Mesenchymal stem cell (in vitro differentiated cells and primary cell): ENCODE measurements at places on chromosomes 5 and 9.

DNA sequence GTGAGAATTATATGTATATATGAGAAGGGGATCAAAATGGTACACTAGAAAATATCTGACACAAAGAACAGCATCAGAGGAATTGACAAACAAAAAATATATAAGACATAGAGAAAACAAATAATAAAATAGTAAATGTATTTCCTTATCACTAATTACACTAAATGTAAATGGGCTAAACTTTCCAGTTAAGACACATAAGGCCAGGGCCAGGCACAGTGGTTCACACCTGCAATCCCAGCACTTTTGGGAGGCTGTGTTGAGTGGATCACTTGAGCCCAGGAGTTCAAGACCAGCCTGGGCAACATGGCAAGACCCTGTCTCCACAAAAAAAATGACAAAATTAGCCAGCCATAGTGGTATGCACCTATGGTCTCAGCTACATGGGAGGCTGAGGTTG is 8.5 kb downstream of the FBXL17 start:
- H3K4me3 ChIP-seq: no peak overlapping the region
- H3K27me3 ChIP-seq: no peaks in the 10 kb centered on the region
- DNase-seq: no peak

GRCh38 chr5:112733586-112733985 is 4.1 kb upstream of the APC start:
- peaks cover 6% of the 10 kb centered on the region for H3K4me1 ChIP-seq
- H3K4me3 ChIP-seq: no peak overlapping the region
- no peaks in the 10 kb centered on the region for H3K27me3 ChIP-seq
- no peaks in the 10 kb centered on the region for H3K36me3 ChIP-seq

GRCh38 chr5:16580382-16580781 is 36.4 kb downstream of the RETREG1 start:
- no peaks in the 10 kb centered on the region for H3K4me1 ChIP-seq
- H3K27ac ChIP-seq: no peak overlapping the region
- H3K36me3 ChIP-seq: no peaks in the 10 kb centered on the region

- no peaks in the 10 kb centered on the region for H3K36me3 ChIP-seq
- DNase-seq: no peak
- H3K4me1 ChIP-seq: no peaks in the 10 kb centered on the region
- no peak overlapping the region for H3K4me3 ChIP-seq
- H3K27me3 ChIP-seq: no peaks in the 10 kb centered on the region
- no peak overlapping the region for H3K27ac ChIP-seq
Observed at GRCh38 chr9:84163052-84163650, 177.4 kb downstream of the SLC28A3 start.

GRCh38 chr5:121399879-121400278 is 451.8 kb upstream of the FTMT start:
- DNase-seq: no peak
- H3K4me3 ChIP-seq: no peak overlapping the region

DNA sequence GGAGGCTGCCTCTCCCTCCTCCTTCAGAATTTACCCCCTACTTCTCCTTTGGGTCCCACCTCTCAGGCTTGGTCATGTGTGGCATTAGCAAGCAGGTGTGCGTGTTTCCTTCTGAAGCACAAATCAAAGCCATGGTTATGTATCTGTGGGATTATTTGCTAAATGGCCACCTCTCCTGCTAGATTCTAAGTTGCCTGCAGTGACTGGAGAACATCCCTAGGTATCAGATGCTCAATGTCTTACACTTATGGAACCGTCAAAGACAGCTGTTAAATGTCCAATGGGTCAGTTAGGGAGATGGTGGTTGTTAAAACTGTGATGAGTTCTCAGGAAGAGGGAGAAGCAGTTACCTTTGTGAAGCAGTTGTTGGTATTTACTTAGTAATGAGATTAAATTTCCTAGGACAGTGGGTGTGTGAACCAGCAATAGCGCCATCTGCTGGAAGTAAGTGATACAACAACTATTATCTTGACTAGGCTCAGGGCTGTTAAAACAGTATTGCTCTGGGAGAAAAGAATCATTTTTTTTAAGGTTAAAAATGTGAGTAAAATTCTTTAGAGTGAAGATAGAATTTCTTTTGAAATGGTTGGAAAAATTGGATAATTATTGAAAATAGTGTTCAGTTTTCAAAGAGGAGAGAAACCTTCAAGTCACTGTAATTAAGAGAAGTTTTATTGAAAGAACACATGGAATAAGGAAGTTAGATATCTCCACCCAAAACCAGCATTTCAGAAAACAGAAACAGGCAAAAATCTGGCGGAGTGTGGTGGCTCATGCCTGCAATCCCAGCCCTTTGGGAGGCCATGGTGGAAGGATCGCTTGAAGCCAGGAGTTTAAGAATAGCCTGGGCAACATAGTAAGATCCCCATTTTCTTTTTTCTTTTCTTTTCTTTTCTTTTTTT is 71.3 kb downstream of the TMC1 start:
- peak; percentile 72 for DNase-seq
- H3K27me3 ChIP-seq: no peaks in the 10 kb centered on the region
- no peaks in the 10 kb centered on the region for H3K36me3 ChIP-seq
- no peak overlapping the region for H3K4me3 ChIP-seq

GRCh38 chr5:5416733-5417132 is 5.7 kb upstream of the ICE1 start:
- H3K36me3 ChIP-seq: no peaks in the 10 kb centered on the region
- no peak overlapping the region for H3K27ac ChIP-seq
- peaks cover 6% of the 10 kb centered on the region for H3K4me1 ChIP-seq
- no peaks in the 10 kb centered on the region for H3K27me3 ChIP-seq

DNA sequence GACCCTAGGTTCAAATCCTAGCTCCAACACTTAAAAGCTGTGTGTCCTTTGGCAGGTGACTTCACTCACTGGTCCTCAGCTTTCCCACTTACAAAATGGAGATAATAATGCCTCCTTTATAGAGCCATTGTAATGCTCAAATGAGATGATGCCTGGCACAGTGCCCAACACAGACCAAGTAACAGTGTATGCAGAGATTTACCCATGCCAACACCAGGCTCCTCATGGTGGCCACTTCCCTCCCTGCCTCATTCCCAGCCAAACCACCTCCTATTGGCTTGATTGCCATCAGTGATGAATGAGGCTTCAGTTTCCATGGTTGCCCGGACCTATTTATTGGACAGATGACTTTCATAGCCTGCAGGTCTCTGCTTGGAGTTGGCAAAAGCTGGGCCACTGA is 469.4 kb downstream of the CDK5RAP2 start:
- no peak overlapping the region for H3K4me3 ChIP-seq

GRCh38 chr9:95090023-95090791 is 227.3 kb downstream of the FANCC start:
- no peak overlapping the region for H3K4me3 ChIP-seq
- no peaks in the 10 kb centered on the region for H3K27me3 ChIP-seq
- peak overlapping the region; percentile 87 for H3K27ac ChIP-seq
- peaks cover 21% of the 10 kb centered on the region for H3K36me3 ChIP-seq
- DNase-seq: no peak

- DNase-seq: peak; percentile 38
- H3K27ac ChIP-seq: peak overlapping the region; percentile 76
- no peak overlapping the region for H3K4me3 ChIP-seq
Observed at GRCh38 chr5:125044491-125045282, 298.2 kb upstream of the ZNF608 start.

GRCh38 chr5:141680751-141681201 is 1.3 kb downstream of the ARAP3 start:
- DNase-seq: peak; percentile 36
- peaks cover 18% of the 10 kb centered on the region for H3K36me3 ChIP-seq
- H3K4me1 ChIP-seq: peaks cover 29% of the 10 kb centered on the region
- H3K27ac ChIP-seq: no peak overlapping the region
- no peaks in the 10 kb centered on the region for H3K27me3 ChIP-seq

GRCh38 chr9:137070906-137071275 is 534 bp upstream of the SAPCD2 start:
- H3K27ac ChIP-seq: no peak overlapping the region
- H3K36me3 ChIP-seq: no peaks in the 10 kb centered on the region
- peak overlapping the region; percentile 60 for H3K4me3 ChIP-seq
- peaks cover 10% of the 10 kb centered on the region for H3K27me3 ChIP-seq

DNA sequence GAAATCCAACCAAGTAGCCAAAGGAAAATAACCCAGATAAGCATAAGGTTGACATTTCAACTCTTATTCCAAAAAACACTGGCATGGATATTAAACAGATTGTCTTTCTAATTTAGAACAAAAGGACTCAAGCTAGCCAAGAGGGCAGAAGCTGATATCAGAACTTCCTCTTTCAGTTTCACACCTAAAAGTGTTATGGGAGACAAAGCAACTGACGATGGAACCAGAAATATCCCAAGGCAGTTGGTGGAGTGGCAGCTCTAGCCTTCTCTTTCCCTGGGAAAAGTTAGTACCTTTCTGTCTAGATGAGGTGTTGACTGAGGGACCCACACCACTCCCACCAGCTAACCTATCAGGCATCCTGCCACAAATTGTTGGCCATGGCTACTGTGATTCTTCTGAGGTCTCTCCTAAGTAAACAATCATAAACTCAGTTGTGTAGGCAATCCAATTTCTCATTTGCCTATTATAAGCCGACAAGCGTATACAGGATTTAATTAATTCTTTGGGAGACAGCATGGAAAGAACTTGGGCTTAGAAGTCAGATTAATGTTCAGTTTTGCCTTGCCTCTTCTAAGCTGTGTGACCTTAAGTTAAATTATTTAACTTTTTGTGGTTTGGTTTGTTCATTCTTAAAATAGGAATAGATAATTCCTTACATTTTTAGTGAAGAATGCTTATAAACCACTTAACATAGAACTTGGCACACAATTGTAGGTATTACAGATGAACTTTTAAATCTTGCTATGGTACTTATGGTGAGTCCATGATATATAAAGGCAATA is 110.9 kb upstream of the ADAMTSL1 start:
- DNase-seq: no peak
- H3K4me1 ChIP-seq: peaks cover 4% of the 10 kb centered on the region
- H3K27me3 ChIP-seq: no peaks in the 10 kb centered on the region
- H3K27ac ChIP-seq: peak overlapping the region; percentile 38
- no peak overlapping the region for H3K4me3 ChIP-seq

DNA sequence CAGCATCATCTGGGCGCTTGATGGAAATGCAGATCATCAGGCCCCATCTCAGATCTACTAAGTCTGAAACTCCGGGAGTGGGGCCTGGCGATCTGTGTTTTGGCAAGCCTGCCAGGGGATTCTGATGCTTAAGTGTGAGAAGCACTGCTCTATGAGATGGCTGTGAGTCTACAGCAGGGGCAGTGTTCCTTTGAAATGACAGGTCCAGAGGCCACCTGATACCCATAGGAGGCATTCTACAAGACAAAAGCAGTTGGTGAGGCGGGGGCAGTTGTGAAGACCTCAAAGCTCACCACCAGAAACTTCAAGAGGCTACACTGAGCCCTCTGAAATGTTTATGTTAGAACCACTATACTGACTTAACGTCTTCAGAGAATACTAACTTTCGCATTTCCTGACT is 86.9 kb upstream of the SPATA31D4 start:
- H3K4me1 ChIP-seq: peaks cover 7% of the 10 kb centered on the region
- no peak overlapping the region for H3K27ac ChIP-seq
- DNase-seq: no peak
- H3K4me3 ChIP-seq: no peak overlapping the region
- no peaks in the 10 kb centered on the region for H3K36me3 ChIP-seq

DNA sequence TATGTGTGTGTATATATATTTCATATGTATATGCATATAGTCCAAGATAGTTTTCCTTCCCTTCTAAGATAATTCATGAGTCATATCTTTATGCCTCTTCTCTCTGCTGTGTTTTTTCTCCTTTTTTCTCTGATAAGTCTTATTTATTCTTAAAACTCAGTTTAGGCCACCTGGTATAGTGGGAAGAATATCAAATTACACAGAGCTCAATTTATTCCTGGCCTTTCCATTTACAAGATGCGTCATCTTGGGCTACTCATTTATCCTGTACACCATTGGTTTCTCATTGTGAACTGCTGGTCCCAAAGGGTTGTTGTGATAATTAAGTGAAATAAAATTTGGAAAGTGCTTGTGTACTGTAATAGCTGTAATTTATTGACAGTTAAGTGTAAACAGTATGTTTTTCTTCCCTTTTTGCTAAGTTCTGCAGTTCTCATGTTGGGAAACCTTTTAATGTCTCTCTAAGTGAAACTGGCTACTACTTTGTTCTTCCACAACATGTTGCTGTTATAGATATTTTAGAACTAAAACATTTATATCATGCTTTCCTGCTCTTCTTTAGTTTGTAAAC is 19.4 kb downstream of the CCDC171 start:
- H3K36me3 ChIP-seq: no peaks in the 10 kb centered on the region
- H3K27me3 ChIP-seq: no peaks in the 10 kb centered on the region
- H3K27ac ChIP-seq: no peak overlapping the region
- no peaks in the 10 kb centered on the region for H3K4me1 ChIP-seq

DNA sequence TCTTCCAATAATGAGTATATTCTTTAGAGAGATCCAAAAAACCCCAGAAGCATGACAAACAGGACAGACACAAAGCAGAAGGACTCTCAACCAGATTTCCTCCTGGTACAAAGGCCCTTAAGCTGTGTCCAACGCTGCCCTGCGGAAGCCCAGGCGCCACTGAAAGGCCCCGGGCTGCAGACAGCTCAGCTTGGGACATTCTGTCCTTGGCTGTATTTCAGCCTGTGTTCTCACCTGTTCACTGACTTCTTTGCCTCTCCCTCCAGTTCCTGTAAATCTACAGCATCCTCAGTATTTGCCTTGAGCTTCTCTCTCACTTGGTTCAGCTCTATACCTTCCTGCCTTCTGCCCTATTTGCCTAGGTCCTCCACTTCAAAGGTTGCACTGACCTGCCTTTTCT is 96.5 kb downstream of the SH3TC2 start:
- H3K4me1 ChIP-seq: peaks cover 13% of the 10 kb centered on the region
- no peaks in the 10 kb centered on the region for H3K36me3 ChIP-seq
- H3K27ac ChIP-seq: peak overlapping the region; percentile 82
- no peaks in the 10 kb centered on the region for H3K27me3 ChIP-seq
- DNase-seq: no peak
- H3K4me3 ChIP-seq: no peak overlapping the region

DNA sequence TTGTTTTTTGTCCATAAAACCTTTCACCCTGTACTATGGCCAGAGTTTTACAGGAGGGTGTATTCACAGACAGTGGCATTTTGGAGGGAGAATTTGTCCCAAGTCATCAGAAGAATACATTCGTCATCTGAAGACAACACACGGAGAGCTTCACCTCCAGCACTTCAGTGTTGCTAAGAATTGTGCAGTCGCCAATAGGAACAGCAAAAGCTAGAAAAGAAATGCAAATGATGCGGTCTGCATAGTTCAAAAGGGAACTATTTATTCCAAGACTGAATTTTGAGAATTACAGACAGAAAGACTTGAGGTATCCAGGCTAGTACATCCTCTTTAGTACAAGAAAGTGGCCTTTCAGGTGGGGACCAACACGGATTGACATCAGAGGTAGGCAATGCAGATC is 399.2 kb upstream of the KIF2A start:
- H3K27me3 ChIP-seq: no peaks in the 10 kb centered on the region
- H3K4me1 ChIP-seq: no peaks in the 10 kb centered on the region
- DNase-seq: no peak
- peaks cover 2% of the 10 kb centered on the region for H3K36me3 ChIP-seq
- H3K27ac ChIP-seq: no peak overlapping the region
- no peak overlapping the region for H3K4me3 ChIP-seq

GRCh38 chr5:157559301-157559700 is 16.3 kb downstream of the ADAM19 start:
- peaks cover 27% of the 10 kb centered on the region for H3K36me3 ChIP-seq
- H3K4me1 ChIP-seq: peaks cover 22% of the 10 kb centered on the region
- no peaks in the 10 kb centered on the region for H3K27me3 ChIP-seq
- no peak overlapping the region for H3K4me3 ChIP-seq
- peak overlapping the region; percentile 98 for H3K27ac ChIP-seq
